Fibroblast of lung (primary cell): ENCODE measurements at places on chromosomes 7 and 10.

GRCh38 chr10:51986516-51986915 is 287.1 kb upstream of the CSTF2T start:
- no peak for DNase-seq

GRCh38 chr10:6347391-6347951 is 144.7 kb downstream of the PFKFB3 start:
- DNase-seq = no peak

DNA sequence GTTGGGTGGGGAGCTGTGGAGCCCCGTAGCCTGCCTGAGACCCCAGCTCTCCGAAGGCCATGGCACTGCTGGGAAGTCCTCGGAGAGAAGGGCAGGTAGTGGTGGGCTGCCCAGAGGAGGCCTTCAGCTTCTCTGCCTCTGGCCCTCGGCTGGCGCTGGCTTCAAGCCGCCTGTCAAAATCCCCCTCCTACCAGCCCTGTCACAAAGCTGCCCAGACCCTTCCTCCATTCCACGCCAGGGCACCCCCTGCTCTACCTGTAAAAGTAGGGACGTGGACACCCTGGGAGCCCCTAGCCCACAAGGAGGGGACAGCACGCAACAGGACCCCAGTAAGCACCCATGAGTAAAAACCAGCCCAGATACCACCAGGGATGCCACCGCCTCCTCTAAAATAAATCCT is 31.6 kb downstream of the MAD1L1 start:
- DNase-seq = no peak

DNA sequence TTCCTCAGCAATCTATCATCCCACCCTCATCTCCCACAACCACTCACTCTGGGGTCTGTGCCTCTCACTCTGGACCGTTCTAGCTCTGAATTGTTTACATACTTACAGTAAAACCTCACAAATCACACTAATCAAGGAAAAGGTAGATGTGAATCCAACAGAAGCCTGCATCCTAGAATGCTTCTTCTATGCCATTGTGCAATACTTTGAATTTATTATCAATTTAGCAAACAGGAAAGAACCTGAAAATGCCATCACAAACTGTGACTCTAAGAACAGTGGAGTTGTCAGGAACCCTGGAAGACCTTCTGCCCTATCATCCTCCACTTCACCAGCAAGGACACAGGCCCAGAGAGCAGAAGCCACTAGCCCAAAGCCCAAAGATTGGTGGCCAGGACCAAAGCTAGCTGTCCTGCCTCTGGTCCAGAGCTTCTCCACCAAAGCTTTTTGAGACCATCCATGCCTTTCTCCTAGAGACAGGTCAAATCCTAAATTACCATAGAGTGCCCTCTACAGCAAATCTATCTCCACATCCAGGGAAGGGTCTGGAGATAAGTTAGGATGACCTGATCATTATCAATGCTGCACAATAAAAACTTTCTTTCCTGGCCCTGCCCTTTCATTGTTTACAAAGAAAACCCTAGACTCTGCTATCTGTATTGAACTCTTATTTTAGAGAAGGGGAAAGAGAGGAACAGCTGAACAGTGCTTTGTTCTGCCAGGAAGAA is 2.4 kb downstream of the SORBS1 start:
- DNase-seq = no peak

DNA sequence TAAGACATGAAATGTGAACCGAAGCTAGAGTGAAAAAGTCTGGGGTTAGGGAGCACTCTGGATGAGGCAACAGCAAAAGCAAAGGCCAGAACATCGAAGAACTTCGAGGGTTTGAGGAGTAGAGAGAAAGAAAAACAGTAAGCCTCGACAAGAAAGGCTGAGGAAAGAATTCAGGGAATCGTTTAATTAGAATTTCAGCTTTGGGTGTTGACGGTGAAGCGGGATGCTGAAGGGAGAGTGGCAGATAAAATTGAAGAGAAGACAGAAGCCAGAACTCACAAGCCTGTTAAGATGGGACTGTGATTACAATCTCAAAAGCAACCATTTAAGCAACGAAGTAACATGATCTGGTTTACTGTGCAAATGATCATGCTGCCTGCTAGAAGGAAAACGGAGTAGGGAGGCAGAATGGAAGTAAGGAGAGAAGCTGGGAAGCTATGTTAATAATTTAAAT is 2.1 kb downstream of the TRDMT1 start:
- peak; percentile 67 for DNase-seq

DNA sequence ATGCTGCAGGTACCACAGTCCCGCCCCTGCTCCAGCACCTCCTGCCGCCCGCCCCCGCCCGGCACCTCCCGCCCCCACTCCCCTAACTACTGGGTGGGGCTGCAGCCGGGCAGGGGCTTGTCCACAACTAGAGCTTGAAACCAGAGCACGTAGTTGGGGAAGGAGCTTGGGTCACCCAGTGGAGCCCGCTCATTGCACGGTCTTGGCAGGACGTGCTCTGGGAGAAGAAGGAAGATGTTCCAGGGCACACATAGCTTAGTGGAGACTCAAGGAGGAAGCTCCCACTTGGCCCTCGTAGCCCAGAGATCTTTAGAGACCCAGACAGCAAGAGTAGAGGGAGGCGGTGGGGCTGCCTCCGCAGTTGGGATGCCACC is 692 bp downstream of the IGFBP1 start:
- no peak for DNase-seq

- DNase-seq = peak; percentile 91
These were observed 7.8 kb downstream of the HTRA1 start for GRCh38 chr10:122468926-122469781.

DNA sequence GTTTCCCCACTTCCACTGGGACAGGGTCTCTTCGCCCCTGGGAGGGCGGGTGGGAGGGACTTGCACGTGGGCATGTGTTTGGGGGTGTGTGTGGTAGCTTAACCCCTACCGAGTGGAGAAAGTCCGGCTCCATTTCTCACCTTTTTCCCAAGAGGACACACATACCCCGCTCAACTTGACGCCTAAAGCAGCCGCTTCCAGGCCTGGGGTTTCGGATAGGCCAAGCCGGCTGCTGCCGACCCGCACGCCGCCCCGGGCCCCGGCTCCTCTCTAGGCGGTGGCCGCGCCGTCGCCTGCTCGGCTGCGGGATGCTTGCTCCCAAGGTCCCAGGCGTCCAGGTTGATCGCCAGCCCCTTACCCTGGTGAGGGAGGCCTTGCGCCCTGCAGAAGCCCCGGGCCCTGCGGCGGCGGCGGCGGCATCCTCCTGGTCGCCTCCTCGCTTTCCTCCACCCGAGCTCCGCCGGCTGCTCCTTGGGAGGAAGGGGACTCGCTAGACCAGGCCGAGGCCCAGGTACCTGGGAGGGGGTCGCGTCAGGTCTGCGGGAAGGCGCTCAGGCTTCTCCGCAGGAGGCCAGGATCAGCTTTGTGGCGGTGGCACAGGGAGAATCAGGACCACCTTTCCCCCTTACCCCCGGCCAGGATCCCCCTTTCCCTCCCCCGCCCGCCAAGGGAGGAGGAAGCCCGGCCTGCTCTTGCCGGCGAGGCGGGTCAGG is 3.2 kb upstream of the GATA3 start:
- DNase-seq = no peak

DNA sequence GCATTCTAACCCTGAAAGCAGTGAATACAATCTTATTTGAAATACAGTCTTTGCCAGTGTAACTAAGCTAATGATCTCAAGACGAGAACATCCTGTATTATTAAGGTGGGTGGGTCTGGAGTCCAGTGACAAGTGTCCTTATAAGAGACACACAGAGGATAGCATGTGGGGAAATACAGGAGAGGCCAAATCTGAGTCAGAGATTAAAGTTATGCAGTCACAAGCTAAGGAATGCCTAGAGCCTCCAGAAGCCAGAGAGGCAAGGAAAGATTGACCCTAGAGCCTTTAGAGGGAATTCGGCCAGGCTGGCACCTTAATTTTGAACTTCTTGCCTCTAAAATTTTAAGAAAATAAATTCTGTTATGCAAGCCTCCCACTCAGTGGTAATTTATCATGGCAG is 87.5 kb upstream of the HGF start:
- no peak for DNase-seq

DNA sequence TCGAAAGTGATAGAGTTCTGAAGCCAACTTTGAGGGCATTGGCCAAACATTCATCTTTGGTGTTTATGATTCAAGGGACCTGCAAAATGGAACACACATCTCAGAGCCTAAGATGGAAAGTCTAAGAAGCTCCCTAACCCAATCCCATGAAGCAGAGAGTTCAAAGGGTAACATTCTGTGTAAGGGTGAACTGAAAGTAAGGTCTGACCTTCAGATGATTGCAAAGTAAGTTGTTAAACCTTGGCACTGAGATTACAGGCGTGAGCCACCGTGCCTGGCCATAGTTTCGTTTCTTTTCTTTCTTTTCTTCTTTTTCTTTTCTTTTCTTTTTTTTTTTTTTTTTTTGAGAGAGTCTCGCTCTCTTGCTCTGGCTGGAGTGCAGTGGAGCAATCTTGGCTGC is 2.2 kb downstream of the ZNF212 start:
- no peak for DNase-seq

GRCh38 chr10:117960345-117960935 is 86.3 kb downstream of the RAB11FIP2 start:
- no peak for DNase-seq

- peak; percentile 60 for DNase-seq
These were observed 161.0 kb downstream of the HGF start for GRCh38 chr7:81608748-81609382.

DNA sequence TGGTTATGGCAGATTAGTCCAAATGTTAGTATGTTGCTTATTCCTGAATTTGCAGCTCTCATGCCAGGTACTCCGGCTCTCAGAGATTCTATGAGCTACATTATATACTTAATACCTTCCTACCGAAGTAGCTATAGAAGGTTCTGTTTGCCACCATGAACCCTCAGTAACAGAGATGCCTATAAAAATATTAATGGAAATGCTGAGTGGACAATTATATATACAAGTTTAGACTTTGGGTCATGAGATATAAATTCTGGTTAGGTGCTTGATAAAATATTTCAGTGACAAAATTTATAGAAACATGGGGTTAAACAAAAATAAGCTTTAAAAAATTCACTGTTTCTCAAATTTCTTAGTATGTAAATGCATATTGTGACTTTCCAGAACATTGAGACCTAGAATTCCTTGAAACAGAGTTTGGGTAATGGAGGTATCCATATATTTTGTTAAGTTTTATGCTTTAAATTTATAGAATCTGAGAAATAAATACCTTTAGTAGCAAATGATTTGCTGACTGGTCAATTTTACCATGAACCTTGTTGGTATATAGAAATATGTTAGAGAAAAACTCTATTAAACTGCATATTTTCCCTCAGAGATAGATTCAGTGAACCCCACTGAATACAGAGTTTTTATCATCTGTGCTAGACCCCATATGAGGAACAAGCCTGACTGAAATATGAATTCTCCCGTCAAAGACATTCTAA is 533.5 kb downstream of the SH2D4B start:
- no peak for DNase-seq

DNA sequence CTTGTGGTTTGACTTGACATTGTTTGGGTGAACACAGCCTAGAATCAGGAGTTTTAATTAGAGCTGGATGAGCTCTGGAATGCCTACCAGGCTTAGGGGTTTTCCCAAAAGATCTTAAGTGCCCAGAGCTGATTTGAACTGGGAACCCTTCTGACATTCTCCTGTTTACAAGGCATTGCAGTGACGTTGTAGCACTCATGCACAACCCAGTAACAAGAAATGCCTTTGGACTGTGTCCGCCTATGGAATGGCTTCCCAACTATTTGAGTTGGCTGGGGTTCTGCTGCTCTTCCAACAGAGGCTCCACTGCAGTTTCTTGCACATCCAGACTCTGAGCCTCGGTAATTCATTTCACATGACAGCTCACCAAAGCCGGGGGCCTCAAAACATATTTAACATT is 76.7 kb upstream of the MKX start:
- DNase-seq = peak; percentile 74

GRCh38 chr10:33818343-33818742 is 483.9 kb upstream of the NRP1 start:
- DNase-seq = no peak

- DNase-seq = no peak
These were observed 53.5 kb downstream of the EPDR1 start for GRCh38 chr7:37973915-37974314.

GRCh38 chr10:79476645-79477044 is 31.2 kb upstream of the ZCCHC24 start:
- no peak for DNase-seq

DNA sequence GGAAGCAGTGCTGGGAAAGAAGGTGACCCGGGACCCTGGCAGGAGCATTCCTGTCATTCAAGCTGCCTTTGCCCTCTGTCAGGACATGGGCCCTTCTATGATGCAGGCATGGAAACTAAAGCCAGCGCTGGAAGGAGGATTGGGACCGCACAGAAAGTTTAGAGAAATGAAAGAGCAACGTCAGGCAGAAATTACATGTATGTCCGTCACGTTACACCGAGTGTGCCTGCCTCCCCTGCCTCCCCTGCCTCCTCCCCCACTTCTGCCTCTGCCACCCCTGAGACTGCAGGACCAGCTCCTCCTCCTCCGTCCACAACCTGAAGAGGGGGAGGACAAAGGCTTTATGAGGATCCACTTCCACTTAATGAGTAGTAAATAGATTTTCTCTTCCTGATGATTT is 13.9 kb upstream of the PWWP2B start:
- DNase-seq = no peak

DNA sequence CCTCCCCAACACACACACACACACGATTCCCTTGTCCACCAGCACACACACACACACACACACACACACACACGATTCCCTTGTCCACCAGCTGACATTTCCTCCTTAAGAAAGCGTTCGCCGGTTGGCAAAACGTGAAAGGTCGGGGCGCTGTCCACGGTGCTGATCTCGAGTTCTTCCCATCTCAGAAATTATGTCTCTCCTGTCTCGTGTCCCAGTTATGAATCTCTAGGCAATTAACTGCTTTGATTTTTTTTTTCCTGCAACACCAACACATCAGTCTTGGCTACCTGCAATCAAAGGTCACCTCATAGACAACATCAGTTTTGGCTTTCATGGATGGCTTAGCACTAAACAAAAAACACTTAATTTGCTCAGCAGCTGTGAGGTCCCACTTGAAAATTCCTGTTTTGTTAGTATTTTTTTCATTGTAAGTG is 1.9 kb downstream of the INA start:
- DNase-seq = peak; percentile 39

DNA sequence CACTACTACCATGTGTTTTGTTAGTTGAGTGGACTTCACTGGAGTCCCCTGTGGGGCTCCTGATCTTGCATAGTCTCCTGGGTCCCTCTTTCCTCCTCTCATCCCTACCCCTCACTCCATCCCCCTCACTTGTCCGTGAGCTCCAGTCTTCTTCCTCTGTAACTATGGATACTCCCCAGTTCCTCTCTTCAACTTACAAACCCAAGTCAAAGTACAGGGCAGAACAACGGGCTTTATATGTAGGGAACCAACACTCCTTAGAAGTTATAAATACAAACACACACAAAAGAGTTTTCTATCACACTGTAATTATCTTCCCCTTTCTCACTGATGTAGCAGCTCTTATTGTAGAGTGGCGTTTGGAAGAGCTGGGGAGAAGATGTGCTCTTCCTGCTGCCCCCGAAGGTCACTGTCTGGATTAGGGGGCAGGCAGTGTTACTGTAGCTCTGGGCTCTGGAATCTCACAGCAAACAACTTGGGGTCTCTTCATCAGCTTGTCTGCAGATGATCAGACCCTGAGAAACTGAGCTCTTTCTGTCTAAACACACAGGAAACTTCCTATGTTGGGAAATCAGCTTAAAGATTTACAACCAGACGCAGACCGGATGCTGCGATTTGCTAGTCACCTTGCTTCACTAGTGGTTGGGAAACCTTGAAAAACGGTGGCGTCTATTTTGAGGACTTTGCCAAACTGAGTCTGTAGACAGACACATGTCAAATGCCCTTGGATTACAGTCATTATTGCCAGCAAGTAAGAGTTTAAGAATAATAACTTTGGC is 13.6 kb downstream of the SNX10 start:
- DNase-seq = no peak
